ENCODE measurements at places on chromosomes 7 and 10.

DNA sequence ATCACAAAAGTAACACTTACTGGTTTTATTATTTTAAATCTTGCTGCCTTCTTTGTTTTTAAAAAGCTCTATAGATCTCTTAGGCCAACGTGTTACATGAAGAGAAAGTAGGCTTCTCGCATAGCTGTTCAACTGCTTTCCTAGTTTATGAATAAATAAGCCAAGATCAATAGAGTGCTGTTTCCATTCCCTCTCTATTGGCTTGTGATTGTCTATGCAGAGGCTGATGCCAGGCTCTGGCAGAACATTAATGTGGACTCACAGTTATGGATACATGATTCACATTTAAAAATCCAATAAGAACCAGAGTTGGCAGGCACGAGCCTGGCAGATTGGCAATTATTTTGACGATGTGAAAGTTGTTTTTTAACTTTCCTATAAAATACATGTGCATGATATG, 137.5 kb downstream of the GNAT3 start:
- no peak for DNase-seq

DNA sequence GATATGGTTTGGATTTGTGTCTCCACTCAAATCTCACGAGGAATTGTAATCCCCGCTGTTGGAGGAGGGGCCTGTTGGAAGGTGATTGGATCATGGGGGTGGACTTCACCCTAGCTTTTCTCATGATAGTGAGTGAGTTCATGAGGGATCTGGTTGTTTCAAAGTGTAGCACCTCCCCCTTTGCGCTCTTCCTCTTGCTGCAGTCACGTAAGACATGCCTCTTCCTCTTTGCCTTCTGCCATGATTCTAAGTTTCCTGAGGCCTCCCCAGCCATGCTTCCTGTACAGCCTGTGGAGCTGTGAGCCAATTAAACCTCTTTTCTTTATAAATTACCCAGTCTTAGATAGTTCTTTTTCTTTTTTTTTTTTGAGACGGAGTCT, 17.1 kb downstream of the CDNF start:
- no peak for DNase-seq

DNA sequence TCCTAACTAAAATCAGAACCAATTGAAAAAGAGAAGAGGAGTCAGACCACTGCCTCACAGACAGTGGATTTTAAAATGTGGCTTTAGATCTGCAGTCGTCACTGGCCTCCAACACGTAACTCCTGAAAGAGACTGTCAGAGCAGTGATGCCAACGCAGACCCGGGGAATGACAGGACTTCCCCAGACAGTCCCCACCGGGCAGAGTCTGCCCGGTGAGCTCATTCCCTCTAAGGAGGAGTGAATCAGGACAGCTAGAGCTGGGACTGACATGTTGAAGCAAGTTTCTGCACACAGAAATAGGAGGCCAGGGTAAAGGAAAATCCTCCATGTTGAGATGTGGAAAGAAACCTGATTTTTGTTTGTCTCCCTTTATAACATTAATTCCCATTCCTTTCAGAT, 105.0 kb downstream of the TES start:
- peak; percentile 68 for DNase-seq

DNA sequence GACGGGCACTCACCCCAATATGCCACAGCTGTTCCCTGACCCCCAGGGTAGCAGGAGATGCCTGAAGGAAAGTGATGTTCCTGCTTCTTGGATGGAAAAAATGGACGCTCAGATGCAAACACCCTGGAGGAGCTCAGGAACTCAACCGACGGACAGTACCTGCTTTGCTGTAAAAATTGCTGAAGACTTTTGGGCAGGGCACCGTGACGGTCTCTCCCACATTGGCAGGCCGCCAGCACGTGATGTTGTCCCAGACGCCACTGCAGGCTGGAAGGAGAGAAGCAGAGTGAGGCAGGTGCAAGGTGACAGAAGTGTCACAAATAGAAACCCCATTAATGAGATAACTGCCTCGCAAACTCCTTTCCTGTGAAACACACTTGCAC, 35.0 kb downstream of the VIPR2 start:
- DNase-seq: no peak

- DNase-seq: no peak
Observed at GRCh38 chr7:111074748-111075146, 16.2 kb upstream of the LRRN3 start.

DNA sequence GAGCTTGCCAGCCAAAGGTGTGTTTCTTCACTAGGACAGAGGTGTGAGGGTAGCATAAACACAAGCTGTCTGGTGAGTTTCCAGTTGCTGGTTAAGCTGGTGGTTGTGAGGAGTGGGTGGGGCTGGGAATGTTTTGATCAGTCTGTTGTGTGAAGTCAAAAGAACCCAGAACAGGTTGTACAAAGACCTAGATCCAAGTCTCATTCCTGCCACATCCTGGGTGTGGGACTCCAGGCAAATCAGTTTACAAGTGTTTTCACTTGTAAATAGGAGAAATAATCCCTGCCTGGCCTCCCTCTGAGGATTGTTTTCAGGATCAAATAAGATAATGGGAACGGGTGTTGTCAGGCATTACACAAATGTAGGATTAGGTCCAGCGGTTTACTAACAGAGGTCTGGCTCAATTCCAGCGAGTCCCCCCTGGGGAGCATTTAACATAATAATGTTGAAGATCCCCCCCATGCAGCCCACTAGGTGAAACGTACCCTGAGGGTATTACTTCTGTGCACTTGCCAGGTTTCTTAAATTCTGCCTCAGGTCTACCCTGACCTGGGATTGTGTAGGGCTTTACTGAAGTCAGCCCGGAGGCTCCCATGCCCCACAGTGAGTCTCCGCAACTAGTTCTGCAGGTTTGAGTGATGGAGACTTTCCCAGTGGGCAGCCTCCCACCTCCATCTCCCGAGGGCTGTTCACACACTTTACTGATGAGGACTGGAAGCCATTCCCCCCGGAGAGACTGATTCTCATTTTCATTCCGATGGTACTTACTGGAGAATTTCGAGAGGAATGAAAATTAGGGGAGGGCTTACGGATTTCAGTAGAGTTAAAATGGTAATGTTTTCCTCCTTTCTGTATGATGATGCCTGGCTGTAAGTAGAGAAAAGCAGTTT, 2.7 kb upstream of the FRAT2 start:
- no peak for DNase-seq
